ENCODE measurements at places on chromosomes 16 and 17.

- DNase-seq = no peak
These were observed 104.2 kb upstream of the CDH11 start for GRCh38 chr16:65226077-65226476.

- DNase-seq = no peak
These were observed 126.1 kb downstream of the CA10 start for GRCh38 chr17:52032454-52032853.

DNA sequence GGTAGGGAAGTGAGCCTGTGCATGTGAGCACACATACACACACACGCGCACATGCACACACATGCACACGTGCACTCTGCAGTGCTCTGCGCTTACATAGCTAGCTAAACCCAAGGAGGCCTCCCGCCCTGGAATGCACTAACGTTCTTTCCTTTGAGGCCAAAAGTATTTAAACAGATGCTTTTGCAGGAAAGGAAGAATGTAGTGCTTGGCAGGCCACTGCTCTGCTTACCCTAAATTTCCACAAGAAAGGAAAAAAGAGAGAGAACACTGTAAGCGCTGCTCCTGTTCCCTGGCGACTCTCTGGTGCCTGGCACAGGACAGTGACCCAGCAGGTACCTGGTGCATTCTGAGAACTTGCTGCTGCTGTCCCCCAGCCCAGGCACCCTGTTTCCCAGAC lies 31.3 kb upstream of the MRPS23 start:
- no peak for DNase-seq

DNA sequence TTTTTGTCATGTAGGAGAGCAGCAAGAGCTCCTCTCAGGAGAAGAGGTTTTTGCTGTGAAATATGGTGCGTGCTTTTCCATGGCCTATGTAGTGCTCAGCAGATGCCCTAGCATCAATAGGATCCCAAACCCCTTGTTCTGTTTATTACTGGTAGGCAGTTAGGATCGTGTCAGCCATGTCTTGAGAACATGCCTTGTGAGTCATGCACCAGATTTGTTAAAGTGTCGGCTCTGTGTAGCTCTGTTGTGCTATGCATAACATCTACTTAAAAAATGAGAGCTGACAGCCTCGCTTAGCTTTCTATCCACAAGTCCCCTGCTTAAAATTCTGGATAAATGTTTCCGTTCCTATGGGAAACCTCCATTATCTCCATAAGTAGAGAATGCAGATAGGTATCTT lies 4.4 kb upstream of the EIF4A3 start:
- no peak for DNase-seq

- DNase-seq = no peak
These were observed 22.7 kb downstream of the ZNF768 start for GRCh38 chr16:30503403-30504296.

DNA sequence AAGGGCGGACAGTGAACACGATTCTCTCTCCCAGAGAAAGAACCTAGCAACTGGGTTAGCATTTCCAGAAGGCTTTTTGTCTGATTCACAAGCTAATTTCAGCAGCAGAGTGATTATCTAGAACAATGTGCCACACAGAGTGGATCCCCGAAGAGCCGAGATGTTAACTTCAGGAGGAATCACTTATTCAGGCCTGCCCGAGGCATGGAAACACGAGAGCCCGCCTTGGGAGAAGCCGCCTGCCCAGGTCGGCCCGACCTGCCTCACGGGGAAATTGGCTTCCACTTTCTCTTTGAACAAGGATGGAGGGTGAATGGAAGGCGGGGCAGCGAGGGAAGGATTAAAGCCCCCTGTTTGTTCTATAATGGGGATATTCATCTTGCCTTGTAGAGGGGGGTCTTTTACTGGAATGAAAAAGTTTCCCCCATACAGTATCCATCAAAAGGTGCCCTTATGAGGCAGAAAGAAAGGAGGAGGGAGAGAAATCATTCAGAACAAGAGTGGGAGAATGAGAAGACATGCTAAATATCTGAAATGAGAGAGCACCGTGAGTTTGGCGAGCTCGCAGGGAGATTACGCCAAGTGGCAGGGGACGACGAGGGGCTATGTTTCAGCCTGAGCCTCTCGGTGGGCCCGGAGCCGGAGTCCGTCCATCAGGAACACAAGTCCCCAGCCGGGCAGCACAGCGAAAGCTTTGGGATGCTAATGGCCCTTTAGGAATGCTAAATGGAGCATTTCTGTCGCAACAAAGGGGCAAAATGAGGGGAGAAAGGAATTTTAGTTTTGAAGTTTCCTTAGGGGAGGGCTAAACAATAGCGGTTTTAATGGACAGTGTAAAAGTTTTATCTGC lies 33.0 kb downstream of the NTN1 start:
- no peak for DNase-seq

DNA sequence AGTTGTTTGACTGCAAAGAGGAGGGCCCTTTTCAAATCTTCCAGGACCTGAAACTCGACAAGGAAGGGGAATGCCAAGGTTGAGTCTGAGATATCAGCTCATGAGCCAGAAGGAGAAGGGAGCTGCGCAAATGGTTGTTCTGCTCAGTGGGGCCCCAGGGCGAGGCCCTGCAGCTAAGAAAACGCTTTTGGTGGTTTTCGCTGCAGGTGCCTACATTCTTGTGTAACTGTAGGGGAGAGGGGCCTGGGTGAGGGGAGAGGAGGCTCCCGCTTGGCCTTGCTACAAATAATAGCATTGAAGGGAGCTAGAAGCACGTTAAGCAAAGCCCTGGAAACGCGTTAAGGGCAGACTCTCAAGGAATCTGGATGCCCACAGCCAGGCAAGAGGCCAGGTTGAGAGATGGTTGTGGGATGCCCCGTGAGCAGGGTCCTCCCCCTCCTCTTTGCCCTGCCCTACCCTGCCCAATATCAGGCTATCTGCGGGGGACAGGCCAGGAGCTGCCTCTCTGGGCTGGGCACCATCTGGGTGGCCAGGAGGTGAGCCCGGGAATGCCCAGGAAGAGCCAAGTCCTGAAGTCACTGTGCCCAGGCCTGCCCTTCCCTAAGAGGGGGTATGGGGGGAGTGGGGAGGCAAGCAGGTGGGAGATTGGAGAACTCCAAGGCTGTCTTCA lies 21.9 kb downstream of the GPR142 start:
- DNase-seq = no peak

- DNase-seq = no peak
These were observed 167.0 kb downstream of the PRKCA start for GRCh38 chr17:66469461-66469860.

- no peak for DNase-seq
These were observed 367 bp downstream of the MGRN1 start for GRCh38 chr16:4624827-4625559.

- DNase-seq = no peak
These were observed 944 bp upstream of the MARF1 start for GRCh38 chr16:15643946-15644250.

DNA sequence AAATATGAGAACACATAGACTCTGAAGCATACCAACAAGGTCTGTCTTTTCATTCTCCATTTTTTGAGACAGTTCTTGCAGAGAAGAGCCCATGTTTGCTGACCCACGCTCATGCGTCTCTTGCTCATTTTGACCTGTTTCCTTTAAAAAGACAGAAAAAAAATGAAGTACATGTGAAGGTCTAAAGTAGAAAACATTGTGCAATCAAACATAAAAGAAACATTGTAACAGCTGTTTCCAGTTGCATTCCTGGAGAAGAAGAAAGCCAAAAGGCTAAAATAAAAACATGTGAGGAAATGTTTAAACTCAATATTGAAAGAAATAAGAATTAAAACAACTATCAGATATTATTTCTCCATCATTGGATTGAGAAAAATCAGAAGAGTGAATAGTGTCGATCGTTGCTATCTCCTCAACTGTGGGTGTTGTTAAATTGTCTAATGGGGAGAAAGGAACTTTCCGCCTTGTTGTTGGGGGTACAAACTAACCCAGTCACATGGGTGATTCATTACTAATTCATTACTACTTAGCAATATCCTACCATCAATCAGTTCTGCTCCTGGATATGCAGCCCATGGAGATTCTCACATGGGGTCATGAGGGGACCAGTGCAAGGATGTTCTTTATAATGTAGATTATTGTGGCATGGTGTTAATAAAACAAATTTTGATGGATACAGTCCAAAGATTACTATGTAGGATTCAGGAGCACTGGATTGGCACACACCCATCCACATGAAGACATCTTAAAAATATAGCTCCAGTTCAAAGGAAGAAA lies 9.5 kb downstream of the ABCA9 start:
- no peak for DNase-seq

DNA sequence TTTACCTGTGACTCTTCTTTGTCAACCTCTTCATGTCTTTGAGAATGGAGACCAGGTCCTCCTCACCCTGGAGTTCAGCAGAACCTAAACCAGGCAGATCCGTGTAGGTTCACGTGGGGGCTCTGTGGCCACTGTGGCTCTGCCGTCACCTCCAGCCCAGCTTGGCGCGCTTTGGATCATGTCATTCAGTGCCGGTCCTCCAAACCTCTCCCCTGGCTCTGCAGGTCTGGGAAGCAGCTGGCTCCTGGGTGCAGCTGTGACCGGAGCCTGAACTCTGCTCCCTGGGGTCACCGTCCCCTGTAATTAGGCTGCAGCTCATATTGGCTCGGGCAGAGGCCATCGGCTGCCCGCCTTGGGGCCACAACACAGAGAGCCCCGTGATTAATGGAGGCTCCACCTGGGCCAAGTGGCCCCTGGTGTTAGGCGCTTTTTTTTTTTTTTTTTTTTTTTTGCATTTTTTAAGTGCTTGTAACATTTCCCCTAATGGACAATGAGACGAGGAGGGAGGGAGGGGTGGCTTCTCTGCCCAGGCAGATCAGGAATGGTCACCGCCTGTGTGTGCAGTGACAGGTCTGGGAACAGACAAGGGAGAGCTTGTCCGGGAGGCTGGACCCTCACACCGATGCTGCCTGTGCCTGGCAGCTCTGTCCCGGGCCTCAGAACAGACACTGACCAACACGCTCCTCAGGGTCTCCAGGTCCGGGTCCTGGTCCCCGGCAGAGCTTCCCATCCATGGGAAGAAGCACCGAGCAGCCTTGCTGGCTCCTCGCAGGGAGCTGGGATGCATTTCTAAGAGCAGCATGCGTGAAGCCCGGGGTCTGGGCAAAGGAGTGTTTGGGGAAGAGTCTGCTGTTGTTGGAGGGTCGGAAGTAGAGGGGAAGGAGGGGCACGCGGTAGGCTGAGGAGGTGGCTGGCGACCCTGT lies 247.9 kb downstream of the SEC14L1 start:
- no peak for DNase-seq

DNA sequence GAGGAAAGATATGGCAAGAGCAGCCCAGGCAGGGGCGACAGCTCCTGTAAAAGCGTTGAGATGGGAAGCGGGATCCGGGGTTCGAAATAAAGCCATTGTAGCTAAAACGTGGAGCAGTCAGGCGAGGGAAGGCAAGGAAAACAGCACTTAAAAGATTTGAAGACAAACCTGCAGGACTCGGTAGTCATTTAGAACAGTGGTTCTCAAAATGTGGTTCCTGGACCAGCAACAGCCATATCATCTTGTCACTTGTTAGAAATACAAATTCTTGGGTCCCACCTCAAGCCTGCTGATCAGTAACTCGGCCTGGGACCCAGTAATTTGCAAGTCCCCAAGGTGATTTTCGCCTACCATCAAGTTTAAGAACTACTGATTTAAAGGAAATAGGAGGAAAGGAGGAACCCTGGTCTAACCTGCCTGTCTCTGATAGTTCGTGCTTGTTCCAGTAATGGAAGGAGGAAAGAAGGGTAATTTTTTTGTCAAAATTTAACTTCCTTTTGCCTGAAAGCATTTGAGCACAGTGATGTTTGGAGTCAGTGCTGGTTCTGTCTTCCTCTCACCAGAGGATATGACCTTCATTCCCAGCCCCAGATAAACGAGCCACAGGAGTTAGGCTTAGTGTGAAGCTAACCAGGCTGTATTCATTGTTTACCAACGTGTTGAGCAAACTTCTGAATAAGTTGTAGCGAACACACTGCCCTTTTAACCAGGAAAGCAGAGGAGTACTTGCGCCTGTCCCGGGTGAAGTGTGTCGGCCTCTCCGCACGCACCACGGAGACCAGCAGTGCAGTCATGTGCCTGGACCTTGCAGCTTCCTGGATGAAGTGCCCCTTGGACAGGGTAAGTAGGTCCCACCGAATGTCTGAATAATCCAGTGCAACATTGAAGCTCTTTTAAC lies 1.1 kb downstream of the ORC6 start:
- DNase-seq = no peak

- no peak for DNase-seq
These were observed 2.2 kb downstream of the TOB1 start for GRCh38 chr17:50863931-50864330.

DNA sequence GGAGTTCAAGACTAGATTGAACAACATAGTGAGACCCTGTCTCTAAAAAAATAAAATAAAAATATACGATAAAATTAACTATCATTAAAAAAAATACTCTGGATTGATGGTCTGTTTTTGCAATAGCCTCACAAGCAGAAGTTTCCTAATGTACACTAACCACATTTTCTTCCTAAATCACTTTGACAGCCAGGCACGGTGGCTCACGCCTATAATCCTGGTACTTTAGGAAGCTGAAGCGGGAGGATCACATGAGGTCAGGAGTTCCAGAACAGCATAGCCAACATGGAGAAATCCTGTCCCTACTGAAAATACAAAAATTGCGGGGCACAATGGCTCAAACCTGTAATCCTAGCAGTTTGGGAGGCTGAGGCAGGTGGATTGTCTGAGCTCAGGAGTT lies 64.7 kb downstream of the HELZ start:
- DNase-seq = no peak

- no peak for DNase-seq
These were observed 49.6 kb downstream of the PLD6 start for GRCh38 chr17:17156511-17156910.

GRCh38 chr16:83704656-83705055 lies 103.1 kb upstream of the HSBP1 start:
- no peak for DNase-seq

DNA sequence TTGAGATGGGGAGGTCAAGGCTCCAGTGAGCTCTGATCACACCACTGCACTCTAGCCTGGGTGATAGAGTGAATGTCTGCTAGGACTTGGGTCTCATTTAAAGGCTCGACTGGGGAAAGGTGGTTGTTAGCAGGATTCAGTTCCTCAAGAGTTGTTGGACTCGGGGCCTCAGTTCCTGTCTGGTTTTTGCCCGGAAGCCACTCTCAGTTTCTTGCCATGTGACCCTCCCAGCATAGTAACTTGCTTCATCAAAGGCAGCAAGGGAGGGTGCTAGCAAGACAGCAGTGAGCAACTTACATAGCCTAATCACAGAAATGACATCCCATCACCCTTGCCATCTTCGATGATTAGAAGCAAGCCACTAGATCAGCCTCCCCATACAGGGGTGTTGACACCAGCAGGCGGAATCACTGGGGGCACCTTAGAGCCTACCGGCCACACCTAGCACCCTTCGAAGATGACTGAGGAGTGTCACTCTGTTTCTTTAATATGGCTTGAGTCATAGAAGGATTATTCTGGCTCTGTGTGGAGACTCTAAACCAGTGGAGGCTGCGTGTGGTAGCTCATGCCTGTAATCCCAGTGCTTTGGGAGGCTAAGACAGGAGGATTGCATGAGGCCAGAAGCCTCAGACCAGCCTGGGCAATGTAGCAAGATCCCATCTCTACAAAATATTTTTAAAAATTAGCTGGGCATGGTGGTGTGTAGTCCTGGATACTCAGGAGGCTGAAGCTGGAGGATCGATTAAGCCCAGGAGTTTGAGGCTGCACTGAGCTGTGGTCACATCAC lies 13.2 kb upstream of the SCNN1B start:
- DNase-seq = no peak

GRCh38 chr17:70525961-70526360 lies 356.6 kb downstream of the KCNJ2 start:
- no peak for DNase-seq

Data from cortex of kidney (tissue), 1 donor.